Left lung (tissue), 14 donors: ENCODE measurements at places on chromosomes 7 and 10. TPM values are rescaled to one million over a fixed set of nuclear protein-coding genes. Genes with fewer than 3 reads are reported as not detected.

DNA sequence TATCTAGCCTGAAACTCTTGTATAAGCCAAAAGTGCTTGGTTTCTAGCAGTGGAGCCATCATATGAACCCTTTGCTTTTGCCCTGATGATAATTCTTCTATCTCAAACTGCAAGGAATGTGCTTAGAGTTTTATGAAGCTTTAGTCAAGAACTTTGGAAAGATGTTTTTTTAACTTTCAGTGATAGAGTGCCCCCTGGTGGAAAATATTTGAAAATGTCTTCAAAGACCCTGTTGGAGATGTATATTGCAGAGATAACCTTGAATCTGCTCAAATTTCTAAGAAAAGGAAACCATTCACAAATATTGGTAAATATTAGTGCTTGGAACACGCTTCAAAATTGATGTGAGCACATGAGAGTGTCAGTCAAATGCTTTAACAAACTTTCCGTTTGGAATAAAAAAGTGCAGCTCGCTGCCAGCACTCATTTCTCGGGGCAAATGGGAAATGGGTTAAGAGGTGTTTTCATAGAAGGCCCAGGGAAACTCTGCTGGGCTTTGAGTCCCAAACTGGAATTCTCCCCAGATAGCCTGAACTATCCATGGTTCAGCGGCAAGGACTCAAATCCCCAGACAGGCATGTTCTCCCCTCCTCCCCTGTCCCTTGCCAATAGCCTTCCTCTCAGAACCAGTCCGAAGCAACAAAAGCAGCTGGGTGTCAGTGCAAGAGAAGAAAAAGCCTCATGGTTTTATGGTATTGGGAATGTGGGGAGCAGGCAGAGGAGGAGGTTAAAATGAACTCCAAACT lies 129.3 kb downstream of the MYOF start:
- peak; percentile 42 for DNase-seq

DNA sequence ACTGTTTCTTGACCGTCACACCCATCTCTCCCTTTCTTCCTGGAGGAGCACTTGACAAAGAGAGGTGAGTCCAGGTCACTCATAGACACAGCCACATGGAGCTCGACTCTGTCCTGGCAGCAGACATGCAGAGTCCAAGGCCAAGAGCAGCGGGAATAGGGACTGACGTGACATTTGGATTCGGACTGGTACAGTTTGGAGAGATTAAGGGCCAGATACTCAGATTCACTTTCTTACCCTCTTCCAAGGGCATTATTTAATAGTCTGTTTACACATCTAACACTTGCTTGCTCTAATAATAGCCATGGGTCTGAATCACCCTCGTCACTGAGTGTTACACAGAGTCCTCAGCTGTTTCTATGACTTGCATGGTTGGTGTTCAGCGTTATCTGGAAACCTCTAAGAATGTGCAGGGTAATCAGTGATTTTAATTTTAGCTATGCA lies 39.2 kb upstream of the OTUD1 start:
- no peak for DNase-seq

STEAP4 gene
- 149 TPM for total RNA-seq

DNA sequence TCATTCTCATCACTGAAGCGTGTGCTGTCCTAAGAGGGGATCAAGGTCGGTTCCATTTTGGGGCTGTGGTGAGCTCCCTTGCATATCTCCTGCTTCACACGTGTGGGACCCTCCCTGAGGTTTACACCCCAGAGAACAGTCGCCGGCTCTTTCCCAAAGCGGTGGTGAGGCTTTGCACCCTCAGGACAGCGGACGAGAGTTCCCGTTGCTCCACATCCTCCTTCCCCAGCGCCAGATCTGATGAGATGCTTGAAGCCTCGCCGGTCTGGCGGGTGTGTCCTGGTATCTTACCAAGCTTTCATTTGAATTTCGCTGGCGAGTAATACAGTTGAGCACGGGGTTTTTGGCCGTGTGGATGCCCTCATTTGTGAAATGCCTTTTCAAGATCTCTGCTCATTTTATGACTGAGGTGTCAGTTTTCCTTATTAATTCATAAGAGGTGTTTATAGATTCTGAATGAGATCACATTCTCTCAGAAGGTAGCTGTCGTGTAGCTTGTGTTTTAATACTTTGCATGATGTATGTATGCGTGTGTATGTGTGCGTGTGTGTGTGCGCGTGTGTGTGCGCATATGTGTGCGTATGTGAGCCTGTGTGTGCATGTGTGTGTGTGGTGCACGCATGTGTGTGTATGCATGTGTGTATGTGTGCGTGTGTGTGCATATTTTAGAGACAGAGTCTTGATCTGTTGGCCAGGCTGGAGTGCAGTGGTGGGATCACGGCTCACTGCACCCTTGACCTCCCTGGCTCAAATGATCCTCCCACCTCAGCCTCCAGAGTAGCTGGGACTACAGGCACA lies 30.7 kb downstream of the ELFN1 start:
- DNase-seq, result no peak

DNA sequence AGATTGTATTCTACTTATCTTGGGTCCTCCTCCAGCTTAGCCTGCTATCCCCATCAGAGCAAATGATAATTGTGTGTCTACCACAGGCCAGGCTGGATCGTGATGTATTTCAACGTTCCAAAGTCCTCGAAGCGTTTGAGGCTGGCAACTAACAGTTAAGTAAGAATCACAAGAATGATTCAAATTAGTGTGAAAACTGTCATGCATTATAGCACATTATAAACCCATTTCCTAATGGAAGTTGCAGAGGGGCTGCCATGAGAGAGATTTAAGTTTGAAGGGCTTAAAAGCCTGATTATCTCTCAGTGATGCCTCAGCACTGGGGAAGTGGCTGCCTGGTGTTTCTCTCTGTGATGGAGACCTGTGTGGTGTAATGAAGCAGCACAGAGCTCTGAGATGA lies 119.1 kb downstream of the FRMD4A start:
- no peak for DNase-seq

MIOS gene
- 25.3 TPM for total RNA-seq

NRAP gene
- total RNA-seq, result 0.26 TPM

DNA sequence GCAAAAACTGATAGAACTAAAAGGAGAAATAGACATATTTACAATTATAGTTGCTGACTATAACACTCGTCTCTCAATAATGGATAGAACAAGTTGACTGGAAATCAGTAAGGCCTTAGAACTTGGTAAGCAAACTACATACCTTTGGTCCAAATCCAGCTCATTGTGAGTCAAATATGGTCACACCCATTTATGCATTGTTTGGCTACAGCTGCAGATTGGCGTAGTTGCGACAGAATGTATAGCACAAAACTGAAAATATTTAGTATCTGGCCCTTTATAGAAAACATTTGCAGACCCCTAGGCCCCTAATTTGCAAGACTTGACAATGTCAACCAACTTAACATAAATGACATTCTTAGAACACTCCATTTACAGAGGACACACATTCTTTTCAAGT lies 103.6 kb upstream of the EGR2 start:
- no peak for DNase-seq

DNA sequence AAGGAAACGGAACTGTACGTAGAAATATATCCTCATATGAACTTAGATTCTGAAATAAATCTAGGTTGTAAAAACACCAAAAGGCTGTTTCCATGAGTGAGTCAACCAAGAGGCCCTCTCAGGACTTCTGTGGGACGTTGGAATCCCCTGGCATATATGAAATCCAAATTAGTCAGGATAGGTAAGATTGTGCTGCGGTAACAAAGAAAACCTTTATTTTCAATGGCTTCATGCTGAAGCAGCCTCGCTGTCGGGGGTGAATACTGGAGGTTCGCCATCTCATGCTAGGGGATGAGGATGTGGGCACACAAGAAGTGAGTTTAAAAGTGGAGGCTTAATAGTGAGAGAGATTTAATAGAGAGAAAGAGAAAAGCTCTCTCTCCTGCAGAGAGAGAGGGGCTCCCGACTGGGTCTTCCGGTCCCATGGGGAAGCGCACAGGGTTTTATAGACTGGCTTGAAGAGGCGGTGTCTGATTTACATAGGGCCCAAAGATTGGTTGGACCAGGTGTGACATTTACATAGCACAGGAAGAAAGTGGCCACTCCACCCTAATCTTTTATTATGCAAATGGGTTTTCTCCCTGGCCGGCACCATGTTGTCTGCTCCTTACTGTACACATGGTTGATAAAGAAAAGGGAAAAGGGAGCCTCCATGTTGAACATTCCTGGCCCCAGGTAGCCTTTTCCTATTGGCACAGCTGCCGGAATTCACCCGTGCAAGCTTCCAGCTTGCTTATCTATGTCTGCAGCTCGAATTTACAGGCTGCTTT lies 52.3 kb upstream of the SEPHS1 start:
- DNase-seq, result no peak

DNA sequence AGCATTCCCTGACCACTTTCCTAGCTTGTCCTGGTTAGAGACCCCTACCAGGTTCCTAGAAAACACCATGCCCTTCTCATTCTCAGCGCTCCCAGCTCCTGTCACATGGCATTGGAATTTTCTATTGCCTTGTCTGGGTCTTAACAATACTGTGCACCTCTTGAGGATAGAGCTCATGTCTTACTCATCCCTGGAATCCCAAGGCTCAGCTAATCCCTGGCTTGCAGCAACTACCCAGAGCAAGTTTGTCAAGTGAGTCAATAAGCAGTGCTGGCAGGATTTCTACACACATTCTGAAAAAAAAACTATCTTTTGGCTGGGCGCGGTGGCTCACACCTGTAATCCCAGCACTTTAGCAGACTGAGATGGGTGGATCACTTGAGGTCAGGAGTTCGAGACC lies 11.7 kb upstream of the PRDX3 start:
- DNase-seq, result no peak

DOCK1 gene
- total RNA-seq, result 46.4 TPM

DLX6 gene
- total RNA-seq, result not detected

TLL2 gene
- 0.47 TPM for total RNA-seq

CBX3 gene
- total RNA-seq, result 107 TPM

- DNase-seq, result no peak
Observed at GRCh38 chr10:115932099-115932498, 340.9 kb downstream of the GFRA1 start.

- no peak for DNase-seq
Observed at GRCh38 chr7:86929293-86930109, 130.0 kb downstream of the ELAPOR2 start.

KCP gene
- total RNA-seq, result 1.5 TPM
